ENCODE measurements at places on chromosomes 11 and 22. TPM values are rescaled to one million over a fixed set of nuclear protein-coding genes. Genes with fewer than 3 reads are reported as not detected.
A peak's percentile ranks its signal among the peaks of the same experiment; 100 is the strongest.

DNA sequence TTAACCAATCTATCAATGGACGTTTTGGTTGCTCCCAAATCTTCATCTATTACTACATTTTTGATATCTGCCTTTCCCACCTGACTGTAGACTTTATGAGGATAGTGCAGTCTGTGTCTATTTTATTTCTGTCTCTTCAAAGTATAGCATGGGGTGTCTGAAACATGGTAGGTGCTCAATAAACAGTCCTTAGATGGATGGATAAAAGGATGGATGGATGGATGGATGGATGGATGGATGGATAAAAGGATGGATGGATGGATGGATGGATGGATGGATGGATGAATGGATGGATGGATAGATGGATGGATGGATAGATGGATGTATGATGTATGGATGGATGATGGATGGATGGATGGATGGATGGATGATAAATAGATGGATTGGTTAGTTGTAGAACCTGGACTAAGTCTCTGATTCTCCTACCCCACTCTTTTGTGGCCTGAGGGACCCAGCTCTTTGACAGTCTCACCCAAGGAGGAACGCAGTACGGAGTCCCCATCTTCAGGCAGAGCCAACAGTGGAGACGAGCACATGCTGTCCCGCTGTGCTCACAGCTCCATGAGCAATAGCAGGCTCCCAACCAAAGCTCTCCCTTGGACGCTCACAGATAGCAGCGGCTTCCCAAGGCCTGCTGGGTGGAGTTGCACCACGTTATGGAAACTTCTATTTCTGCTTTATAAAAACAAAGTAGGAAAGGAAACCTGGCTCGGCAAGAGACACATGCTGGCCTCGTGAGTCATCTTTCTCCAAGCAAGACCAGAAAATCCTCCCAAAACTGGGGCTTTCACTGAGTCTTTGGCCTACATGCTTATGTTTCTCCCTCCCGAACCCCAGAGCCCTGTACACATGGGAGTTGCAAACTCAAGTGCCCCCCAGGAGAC, 448.0 kb downstream of the MIAT start:
- DNase-seq = peak; percentile 45
- H3K36me3 ChIP-seq = no peaks in the 10 kb centered on the region
- no peak overlapping the region for H3K27ac ChIP-seq
- peaks cover 26% of the 10 kb centered on the region for H3K27me3 ChIP-seq

- no peak overlapping the region for H3K27ac ChIP-seq
- DNase-seq = no peak
- H3K4me1 ChIP-seq = peaks cover 5% of the 10 kb centered on the region
- H3K27me3 ChIP-seq = no peaks in the 10 kb centered on the region
- H3K36me3 ChIP-seq = no peaks in the 10 kb centered on the region
Observed at GRCh38 chr11:35650467-35650866, 12.1 kb upstream of the TRIM44 start.

DNA sequence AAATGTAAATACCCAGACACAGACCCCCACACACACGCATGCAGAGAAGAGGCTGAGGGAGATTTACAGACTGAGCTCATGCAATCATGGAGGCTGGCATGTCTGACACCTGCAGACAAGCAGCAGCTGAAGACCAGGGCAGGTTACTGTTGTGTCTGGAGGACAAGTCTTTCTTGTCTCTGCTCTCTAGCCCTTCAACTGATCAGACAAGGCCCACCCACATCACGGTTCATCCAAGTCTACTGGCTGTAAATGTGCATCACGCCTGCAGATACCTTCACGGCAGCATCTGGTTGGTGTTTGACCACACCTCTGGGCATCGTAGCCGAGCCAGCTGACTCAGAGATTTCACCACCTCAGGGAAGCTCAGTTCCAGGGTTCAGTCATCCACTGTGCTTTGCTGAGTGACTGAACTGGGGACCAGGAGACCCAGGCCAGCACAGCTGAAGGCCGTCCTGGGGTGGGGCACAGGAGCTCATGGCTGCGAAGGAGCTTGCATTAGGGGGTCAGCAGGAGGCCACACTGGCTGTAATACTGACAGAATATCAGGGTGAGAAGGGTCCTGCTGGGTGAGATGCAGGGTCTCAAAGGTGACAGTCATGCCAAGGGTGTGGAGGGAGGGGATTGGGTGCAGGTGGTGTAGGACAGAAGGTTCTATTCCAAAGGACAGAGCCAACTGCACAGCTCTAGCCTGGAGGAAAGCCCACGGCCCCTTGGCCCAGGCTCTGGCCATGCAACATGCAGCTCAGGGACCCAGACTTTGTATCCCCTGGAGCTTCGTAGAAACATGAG, 304.9 kb downstream of the BRD1 start:
- H3K36me3 ChIP-seq = no peaks in the 10 kb centered on the region
- no peaks in the 10 kb centered on the region for H3K4me1 ChIP-seq

- H3K4me1 ChIP-seq = peaks cover 53% of the 10 kb centered on the region
- no peak overlapping the region for H3K4me3 ChIP-seq
- DNase-seq = no peak
- no peaks in the 10 kb centered on the region for H3K36me3 ChIP-seq
- peak overlapping the region; percentile 80 for H3K27ac ChIP-seq
Observed at GRCh38 chr22:29831186-29831921, 6.7 kb downstream of the ASCC2 start.

- peaks cover 13% of the 10 kb centered on the region for H3K27me3 ChIP-seq
- H3K4me1 ChIP-seq = no peaks in the 10 kb centered on the region
- DNase-seq = no peak
- no peak overlapping the region for H3K27ac ChIP-seq
- H3K4me3 ChIP-seq = no peak overlapping the region
Observed at GRCh38 chr11:70050243-70050642, 27.9 kb upstream of the ANO1 start.

DNA sequence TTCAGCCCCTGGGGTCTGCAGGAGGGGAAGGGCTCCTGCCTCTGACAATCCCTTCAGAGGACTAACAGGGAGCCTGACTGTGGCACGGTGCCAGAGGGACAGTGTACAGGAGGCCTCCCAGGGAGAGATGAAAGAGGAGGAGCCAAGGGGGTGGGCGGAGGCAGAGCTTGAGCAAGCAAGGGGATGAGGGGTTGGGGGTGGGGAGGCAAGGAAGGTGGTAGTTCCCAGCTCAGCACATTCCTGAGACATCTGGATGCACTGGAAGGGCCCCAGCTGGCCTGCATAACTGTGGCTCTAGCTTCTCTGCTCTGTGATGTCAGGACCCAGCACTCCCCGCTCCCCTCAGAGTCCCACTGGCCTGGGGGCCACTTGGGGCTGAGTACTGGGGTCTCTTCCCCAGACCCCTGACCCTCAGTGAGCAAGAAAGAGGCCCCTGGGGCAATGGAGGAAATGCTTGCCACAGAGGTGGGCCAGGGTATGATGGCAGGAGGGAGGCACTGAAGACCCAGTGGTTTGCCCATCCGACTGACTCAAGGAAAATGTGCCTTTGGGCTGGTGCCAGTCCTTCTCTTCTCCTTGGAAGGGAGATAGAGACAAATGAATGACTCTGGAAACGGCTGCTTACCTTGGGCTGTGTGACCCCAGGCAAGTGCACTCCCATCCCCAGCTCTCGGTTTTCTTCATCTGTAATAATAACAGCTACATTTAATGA, 13.3 kb downstream of the CREB3L1 start:
- no peak overlapping the region for H3K4me3 ChIP-seq
- H3K27ac ChIP-seq = no peak overlapping the region
- no peaks in the 10 kb centered on the region for H3K27me3 ChIP-seq
- DNase-seq = peak; percentile 53

DNA sequence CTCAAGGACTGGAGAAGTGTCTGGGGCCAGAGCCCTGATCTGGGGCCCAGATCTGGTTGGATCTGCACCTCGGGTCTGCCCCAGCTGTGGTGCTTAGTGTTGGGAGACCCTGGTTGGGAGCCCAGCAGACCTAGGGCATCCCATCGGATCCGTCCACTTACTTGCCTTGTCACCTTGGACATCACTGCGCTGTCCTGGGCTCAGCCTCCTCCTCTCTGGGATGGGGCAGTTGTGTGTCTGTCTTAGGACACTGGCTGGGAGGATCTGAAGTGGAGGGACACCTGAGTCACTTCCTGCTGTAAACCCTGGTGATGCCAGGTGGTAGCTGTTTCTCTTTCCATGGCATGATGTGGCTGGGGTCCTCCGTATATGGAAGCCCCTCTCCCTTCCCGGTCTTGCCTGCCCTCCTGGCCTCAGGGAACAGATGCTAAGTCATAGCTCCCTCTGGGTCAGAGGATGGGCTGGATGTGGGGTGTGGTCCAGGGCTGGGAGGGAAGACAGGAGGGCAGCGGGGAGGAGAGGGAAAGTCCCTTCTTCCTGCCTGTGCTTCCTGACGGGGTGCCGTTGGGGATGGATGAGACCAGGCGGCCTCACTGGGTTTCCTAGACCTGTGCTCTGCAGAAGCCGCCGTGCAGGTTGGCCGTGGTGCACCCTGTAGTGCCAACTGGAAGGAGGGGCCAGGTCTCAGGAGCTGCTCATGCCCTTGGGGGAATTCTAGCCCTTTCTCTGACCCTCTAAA, 12.1 kb upstream of the OMP start:
- no peaks in the 10 kb centered on the region for H3K27me3 ChIP-seq
- no peak for DNase-seq
- H3K36me3 ChIP-seq = no peaks in the 10 kb centered on the region
- no peak overlapping the region for H3K27ac ChIP-seq
- H3K4me3 ChIP-seq = no peak overlapping the region

GRCh38 chr11:80241766-80242165, 800.9 kb upstream of the TENM4 start:
- DNase-seq = no peak
- no peaks in the 10 kb centered on the region for H3K4me1 ChIP-seq

- no peak for DNase-seq
- no peaks in the 10 kb centered on the region for H3K4me1 ChIP-seq
- H3K27me3 ChIP-seq = peaks cover 47% of the 10 kb centered on the region
- H3K36me3 ChIP-seq = no peaks in the 10 kb centered on the region
- no peak overlapping the region for H3K4me3 ChIP-seq
Observed at GRCh38 chr22:48425641-48426040, 1402.0 kb downstream of the BRD1 start.

- H3K27ac ChIP-seq = no peak overlapping the region
- H3K4me1 ChIP-seq = no peaks in the 10 kb centered on the region
- H3K36me3 ChIP-seq = no peaks in the 10 kb centered on the region
- H3K27me3 ChIP-seq = no peaks in the 10 kb centered on the region
- no peak overlapping the region for H3K4me3 ChIP-seq
- no peak for DNase-seq
Observed at GRCh38 chr11:81963018-81963417, 770.6 kb downstream of the FAM181B start.

DNA sequence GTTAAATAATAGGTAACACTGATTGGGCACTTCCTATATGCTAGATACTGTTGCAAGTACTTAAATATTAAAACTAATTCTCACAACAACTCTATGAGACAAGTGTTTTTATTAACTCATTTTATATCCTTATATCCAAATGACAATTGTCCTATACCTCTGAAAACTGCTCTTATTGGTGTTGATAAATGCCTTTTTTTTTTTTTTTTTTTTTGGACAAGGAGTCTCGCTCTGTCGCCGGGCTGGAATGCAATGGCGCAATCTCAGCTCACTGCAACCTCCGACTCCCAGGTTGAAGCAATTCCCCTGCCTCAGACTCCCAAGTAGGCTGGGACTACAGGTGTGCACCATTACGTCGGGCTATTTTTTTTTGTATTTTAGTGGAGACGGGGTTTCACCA, 41.6 kb downstream of the MRTFA start:
- H3K4me1 ChIP-seq = peaks cover 62% of the 10 kb centered on the region
- no peak overlapping the region for H3K27ac ChIP-seq
- no peaks in the 10 kb centered on the region for H3K27me3 ChIP-seq
- DNase-seq = no peak

GRCh38 chr11:111189466-111189865, 56.1 kb upstream of the POU2AF2 start:
- no peaks in the 10 kb centered on the region for H3K4me1 ChIP-seq
- H3K36me3 ChIP-seq = no peaks in the 10 kb centered on the region
- no peak for DNase-seq
- H3K4me3 ChIP-seq = no peak overlapping the region
- H3K27ac ChIP-seq = no peak overlapping the region
- no peaks in the 10 kb centered on the region for H3K27me3 ChIP-seq

DNA sequence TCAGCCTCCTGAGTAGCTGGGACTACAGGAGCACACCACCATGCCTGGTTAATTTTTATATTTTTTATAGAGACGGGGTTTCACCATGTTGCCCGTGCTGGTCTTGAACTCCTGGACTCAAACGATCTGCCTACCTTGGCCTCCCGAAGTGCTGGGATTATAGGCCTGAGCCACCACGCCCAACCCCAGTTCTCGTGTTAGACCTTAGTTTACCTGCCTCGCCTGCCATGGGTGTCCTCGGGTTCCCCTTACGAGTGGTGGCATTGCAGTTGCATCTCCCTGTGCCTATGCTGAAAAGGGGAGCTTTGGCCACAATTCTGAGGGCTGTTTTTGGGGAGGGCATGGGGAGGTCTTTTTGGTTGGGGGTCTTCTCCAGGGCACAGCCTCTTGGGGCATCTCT, 18.8 kb downstream of the TBC1D22A start:
- no peaks in the 10 kb centered on the region for H3K36me3 ChIP-seq
- DNase-seq = no peak

DNA sequence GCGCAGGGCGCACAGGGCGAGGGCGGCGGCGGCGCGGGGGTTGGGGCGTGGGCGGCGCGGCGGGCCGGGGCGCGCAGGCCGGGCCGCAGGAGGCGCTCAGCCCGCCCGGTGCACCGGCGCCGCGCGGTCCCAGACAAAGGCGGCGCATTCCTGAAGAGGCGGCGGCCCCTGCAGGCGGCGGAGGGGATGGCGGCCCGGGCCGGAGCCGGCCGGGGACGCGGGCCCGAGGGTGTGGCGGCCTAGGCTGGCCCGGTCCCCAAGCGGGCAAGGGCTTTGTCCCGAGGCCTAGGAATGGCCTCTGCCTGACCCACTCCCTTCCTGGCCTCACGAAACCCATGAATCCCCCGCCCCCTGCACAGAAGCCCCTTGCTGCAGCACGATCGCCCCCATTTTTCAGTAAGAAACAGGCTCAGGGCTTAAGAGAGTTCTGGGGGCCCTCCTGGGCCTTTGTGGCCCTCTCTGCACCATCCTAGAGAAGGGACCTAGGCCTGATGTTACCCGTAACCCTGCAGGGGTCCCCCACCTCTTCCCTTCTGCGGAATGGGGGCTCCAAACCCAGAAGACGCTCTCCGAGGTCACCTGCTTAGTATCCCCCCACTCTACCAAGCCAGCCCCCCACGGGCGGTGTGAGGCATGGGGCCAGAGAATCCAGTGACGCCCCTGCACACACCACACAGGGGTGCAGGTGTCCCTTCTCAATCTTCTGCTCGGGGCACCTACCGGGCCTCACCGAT, at the start of gene RTN4R:
RTN4R (minus strand) TSS at position 40 of the 734 bp plus-strand sequence. CDS start 226 bp downstream, outside the sequence.
- H3K27ac ChIP-seq = no peak within 1 kb of the TSS
- H3K36me3 ChIP-seq = no peaks in the 10 kb centered on the region
- H3K27me3 ChIP-seq = no peaks in the 10 kb centered on the region

GRCh38 chr11:124954590-124954955, 571 bp downstream of the CCDC15 start:
- no peaks in the 10 kb centered on the region for H3K27me3 ChIP-seq
- H3K4me1 ChIP-seq = peaks cover 16% of the 10 kb centered on the region
- peak overlapping the region; percentile 73 for H3K4me3 ChIP-seq

GRCh38 chr11:44423289-44423688, 113.3 kb upstream of the ALX4 start:
- no peak overlapping the region for H3K27ac ChIP-seq
- no peak for DNase-seq
- no peaks in the 10 kb centered on the region for H3K36me3 ChIP-seq
- H3K27me3 ChIP-seq = peaks cover 7% of the 10 kb centered on the region
- no peak overlapping the region for H3K4me3 ChIP-seq
- H3K4me1 ChIP-seq = no peaks in the 10 kb centered on the region

The RASL10A gene
- polyA plus RNA-seq = 3.1 TPM

The TRIM29 gene
- not detected for polyA plus RNA-seq

The OR8G5 gene
- not detected for polyA plus RNA-seq

The OR5M10 gene
- polyA plus RNA-seq = not detected

The OR51B2 gene
- polyA plus RNA-seq = not detected

The MRGPRE gene
- not detected for polyA plus RNA-seq

The C11orf91 gene
- not detected for polyA plus RNA-seq

The SAMM50 gene
- polyA plus RNA-seq = 15.3 TPM

The C11orf52 gene
- polyA plus RNA-seq = 3.0 TPM

The UBQLN3 gene
- not detected for polyA plus RNA-seq

Measured in heart right ventricle (tissue), 16 donors.